ENCODE measurements at places on chromosomes 4 and X. TPM values are rescaled to one million over a fixed set of nuclear protein-coding genes. Genes with fewer than 3 reads are reported as not detected.

The CPZ gene
- not detected for total RNA-seq

DNA sequence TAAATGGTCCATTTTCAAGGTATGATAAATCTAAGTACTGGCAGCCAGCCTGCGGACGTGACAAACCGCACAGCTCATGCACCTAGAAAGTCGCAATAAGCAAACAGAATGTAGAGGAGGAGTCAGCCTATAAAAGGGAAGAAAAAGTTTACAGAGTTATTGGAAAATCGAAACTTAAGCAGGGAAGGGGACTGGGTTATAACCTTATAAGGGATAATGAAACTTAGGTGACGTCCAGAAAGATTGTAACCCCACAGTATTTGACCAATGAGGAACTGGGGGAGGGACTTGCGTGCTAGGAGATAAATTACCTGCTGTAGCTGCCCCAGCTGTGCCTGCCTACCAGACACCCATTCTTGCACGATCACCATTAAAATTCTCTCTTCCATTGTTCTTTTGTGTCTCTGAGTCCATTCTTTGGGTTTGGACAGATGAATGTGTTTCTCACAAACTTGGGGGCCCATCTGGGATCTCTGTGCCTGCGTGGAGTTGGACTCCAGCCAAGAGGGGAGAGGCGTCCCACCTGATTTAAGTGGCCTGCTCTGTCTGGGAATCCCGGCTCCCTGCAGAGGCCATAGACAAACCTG, 61.0 kb downstream of the ZCCHC12 start:
- no peak for DNase-seq

GRCh38 chrX:116285501-116285900, 115.0 kb downstream of the AGTR2 start:
- no peak for DNase-seq

- no peak for DNase-seq
Measured at GRCh38 chr4:99635601-99636000, 22.0 kb downstream of the C4orf54 start.

- DNase-seq, result no peak
Measured at GRCh38 chr4:158229768-158230167, 19.5 kb downstream of the TMEM144 start.

GRCh38 chr4:10013722-10014121, 7.6 kb downstream of the SLC2A9 start:
- peak; percentile 33 for DNase-seq

The ARMCX5 gene
- total RNA-seq, result 13.3 TPM

- DNase-seq, result no peak
Measured at GRCh38 chr4:174657472-174657871, 135.2 kb upstream of the HPGD start.

DNA sequence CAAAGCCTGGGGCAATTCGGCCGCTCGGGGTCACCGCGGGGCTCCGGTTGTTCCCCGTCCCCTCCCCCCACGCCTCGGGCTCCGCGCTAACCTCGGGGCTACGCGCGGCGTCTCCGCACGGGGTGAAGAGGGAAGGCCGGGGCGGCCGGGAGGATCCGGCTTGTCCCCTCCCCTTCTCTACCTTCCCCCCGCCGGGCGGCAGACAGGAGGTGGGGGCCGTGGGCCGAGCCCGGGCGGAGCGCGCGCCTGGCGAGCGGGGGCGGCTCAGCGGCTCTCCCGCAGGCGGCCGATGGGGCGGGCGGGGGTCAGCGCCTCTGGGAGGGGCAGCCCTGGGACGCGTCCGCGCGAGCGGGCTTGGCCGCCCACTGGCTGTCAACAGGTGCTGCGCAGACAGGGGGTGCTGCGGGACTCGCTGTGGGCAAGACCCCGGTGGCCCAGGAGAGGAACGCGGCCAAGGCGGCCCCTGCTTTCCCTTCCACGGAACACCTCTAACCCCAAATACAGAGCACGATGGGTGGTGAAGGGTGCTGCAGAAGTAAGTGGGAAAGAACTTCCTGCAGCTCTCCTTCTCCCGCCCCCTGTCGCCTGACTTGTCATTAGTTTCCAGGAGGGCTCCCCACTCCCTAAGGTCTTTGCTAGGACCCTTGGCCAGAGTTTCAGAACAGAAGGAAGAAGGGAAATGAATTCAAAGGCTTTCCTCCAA, at the start of gene PDGFC:
PDGFC (minus strand) TSS at position 124 of the 703 bp plus-strand sequence. CDS start 896 bp downstream, outside the sequence.
- no peak for DNase-seq

The FOXP3 gene
- total RNA-seq, result 0.67 TPM

The RAB40A gene
- total RNA-seq, result not detected

DNA sequence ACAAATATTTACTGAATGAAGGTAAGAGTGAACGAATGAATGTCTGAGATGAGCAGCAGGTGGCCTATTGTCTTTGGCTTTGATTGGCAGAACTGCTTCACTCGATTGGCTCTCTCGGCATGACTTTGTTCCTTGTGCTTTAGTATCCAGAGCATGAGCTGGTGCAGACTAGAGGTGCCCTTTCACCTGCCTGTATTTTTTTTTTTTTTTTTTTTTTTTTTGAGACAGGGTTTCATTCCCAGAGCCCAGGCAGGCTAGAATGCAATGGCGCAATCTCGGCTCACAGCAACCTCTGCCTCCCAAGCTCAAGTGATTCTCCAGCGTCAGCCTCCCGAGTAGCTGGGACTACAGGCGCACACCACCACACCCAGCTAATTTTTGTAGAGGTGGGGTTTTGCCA, 38.9 kb downstream of the SRPX2 start:
- no peak for DNase-seq

- no peak for DNase-seq
Measured at GRCh38 chrX:916230-916599, 285.6 kb downstream of the SHOX start.

GRCh38 chr4:176611381-176611780, 181.3 kb downstream of the VEGFC start:
- no peak for DNase-seq

The TMEM47 gene
- total RNA-seq, result not detected

DNA sequence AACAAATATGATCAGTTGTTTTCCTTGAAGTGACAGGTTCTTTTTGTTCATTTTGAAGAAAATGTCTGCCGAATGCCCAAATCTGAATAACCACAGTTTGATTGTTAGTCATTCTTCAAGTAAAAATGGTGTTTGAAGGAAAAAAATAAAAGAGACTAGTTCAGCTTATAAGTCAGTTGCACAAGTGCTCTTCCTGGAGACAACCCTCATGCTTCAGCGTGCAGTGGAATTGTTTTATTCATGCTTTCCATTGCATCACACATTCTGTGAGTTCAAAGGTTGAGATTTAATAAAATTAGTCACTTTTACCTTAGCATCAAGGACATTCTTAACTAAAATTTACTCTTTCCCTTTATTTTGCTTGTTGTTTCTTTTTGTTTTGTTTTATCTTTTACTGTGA, 404.9 kb downstream of the ZNF674 start:
- no peak for DNase-seq

DNA sequence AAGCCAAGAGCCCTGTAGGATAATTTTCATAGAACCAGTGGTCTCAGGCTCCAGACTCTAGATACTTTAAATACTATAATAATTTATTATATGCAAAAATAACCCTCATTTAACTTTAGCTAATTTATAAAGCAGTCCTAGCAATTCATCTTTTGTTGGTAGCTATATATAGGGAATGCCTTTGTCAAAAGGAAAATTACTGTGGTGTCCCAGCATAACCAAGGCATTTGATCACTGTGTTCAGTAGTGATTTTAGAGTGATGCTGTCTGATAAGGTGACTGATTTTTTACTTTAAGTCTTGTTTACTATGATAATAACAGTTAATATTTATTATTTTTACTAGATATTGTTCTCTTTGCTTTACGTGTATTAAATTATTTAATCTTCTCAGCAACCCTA, 61.2 kb downstream of the PAQR3 start:
- no peak for DNase-seq

DNA sequence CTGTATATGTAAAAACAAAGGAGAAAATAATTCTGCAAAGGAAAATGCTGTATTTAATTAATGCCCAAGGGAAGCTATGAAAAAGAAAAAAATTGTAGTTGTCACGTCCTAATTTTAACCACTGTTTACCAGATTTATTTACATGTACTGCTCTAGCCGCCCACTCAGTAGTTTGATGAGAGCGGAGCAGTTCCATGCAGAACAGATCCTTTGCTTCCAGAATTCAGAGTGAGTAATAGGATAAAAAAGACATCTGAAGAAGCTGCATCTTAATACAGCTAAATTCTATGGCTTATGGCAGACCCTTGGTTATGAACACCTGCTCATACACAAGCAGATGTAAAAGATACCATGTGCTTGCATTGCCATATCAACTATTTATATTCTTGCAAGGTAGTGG, 287.0 kb downstream of the GASK1B start:
- no peak for DNase-seq

GRCh38 chr4:25847329-25847728, 15.5 kb downstream of the SEL1L3 start:
- no peak for DNase-seq

DNA sequence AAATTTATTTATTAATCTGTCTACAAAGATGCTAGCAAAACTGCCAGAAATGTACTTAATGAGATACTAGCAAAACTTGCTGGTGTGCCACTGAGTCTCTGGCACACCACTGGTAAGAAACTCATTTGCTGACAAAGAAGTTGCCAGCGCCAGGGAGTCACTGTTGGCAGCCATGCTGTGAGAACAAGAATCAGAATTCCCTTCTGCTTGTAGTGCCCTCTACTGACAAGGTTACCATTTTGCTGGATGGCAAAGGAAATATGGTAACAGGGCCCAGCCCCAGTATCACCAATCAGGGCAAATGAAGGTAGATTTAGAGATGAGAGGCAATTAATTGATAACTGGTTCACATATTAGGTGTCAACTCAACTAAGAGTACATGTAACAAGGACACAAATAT, 750.1 kb upstream of the ADGRL3 start:
- no peak for DNase-seq

- DNase-seq, result no peak
Measured at GRCh38 chrX:97294041-97294440, 410.3 kb downstream of the RPA4 start.

- no peak for DNase-seq
Measured at GRCh38 chrX:54641530-54641929, 111.5 kb downstream of the GNL3L start.

All from CD8-positive, alpha-beta T cell (primary cell).